ENCODE measurements at places on chromosomes 1 and 21.

- no peak for DNase-seq
These were observed 5.7 kb downstream of the CASQ2 start for GRCh38 chr1:115762779-115763178.

DNA sequence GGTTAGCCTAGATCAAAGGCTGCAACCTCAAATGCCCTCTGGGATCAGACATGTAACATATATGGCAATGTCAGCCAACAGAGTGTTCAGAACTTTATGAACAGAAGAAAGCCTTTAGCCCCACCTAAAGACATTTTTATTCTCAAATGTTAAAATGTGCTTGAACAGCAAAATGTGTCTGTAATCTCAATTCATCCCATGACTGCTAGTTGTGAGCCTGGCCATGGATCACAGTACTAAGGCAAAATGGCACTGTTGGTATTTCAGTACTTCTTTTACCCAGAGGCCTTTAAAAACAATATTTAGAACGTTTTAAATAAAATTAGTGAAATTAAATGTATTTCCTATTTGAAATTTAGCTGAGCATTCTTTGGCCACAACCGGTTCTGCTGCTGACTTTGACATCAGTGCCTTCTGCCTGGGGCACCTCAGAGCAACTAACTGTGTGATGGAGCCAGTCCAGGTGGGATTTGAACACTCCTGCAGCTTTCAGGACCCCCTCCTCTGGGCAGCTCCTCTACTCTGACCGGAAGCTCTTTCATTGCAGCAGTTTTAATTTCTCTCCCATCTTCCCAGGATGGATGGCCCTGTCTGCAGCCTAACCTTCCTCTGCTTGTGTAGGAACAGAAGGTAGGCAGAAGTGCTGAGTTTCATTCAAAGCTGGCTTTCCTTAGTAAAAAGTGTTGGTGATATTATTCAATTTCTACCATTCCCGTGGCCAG, 68.3 kb upstream of the NFIA start:
- DNase-seq: no peak

DNA sequence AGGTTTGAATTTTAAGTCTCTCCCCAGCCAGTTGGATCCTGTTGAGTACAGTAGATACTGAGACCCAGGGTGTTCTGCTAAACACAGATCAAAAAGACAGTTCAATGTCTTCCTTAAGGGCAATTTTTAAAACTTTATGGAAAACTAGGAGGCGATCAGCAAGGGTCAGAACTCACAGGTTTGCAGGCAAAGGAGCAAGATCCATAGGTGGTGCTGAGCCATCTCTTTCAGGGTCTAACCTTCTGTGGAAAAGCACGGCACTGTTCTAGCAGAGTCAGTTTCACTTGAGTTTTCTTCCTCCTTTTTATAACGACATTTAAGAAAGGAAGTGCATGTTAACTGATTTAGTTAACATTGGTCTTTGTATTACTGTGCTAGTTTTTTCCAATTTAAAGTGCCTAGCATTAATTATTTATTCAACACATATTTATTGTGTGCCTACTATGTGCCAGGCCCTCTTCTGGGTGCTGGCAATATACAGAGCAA, at the start of gene CD84:
Gene CD84 (minus strand): TSS at position 281 of the 486 bp plus-strand sequence. CDS start 59 bp downstream, at position 222.
- no peak for DNase-seq

DNA sequence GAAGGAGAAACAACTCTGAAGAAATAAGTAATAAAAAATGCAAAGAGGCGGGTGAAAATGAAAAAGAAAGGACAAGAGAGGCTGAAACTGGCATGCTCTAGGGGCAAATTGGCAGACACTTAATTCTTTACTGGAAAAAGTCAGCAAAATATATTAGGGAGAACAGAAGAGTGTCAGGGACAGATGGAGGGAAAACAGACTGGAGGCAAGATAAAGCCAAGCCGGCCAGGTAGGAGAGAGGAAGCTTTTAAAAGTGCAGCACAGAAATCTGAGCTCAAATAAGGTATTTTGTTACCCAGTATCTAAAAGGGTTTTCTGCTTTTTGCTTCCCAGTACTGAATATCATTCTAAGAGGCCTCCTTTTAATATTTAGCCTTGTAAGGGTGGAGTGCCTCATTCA, 339.3 kb downstream of the PAPPA2 start:
- no peak for DNase-seq

- no peak for DNase-seq
These were observed 133.0 kb upstream of the SAMSN1 start for GRCh38 chr21:14678973-14679574.

Measured in NCI-H1048 (cell line).